ENCODE measurements at places on chromosomes 16 and 17.

DNA sequence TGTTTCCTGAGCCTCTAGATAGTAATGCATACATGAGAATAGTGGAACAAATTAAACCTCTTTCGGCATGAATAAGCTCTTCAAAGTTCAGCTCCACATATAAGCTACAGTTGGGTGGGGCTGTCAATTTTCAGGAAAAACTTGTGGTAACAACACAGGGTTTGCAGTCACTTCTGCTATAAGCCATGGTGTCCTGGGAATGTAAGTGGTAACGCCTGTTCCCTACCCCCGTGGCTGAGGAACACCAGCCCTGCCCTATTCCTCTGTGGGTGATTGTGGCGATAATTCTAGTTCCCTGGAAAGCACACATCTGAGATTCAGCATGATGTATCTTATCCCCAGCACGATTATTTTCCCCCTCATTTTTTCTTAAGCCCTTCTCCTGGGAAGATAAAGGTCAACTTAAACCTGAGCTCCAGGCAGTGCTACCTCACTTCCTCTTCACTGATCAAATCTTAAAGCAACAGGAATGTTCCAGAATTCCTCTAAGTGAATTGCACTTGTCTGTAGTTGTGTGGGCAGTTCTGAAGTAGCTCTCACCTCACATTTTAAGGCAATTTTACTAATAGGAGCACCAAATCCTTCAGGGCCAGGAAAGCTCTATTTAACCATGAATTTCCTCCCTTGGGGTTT is 500.7 kb upstream of the HSBP1 start:
- no peak for DNase-seq

- no peak for DNase-seq
These were observed 26.6 kb upstream of the GINS3 start for GRCh38 chr16:58365623-58366022.

GRCh38 chr17:68909066-68909465 is 46.1 kb downstream of the ABCA8 start:
- DNase-seq = peak; percentile 86

DNA sequence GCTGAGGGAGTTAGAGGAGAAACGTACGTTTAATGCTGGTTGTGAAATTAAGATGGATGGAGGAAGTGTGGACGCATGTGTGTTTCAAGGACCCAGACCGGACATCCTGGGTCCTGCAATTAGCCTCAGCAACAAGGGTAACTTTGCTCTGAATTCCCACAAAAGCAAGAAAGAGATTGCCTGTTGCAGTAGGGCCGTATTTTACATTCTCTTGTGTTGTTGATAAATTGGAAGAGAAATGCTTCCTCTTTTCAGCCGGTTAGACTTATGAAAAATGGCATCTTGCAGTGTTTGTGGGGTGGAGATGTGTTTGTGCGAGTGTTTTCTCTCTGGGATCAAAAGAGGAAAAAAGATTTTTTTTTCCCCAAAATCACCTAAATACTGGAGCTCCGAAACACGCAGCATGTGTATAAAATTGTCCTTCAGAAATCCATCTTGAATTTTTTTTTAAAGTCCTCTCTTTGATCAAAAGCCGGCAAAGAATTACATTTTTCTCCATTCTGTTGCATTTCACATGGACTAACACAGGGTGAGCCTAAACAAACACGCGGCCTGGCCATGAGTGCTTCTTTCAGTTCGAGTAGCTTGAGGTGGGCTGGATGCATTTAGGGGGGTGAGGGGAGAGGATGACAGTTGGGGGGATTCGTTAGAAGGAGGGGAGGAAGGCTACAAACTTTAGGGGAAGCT is 251.6 kb downstream of the C16orf95 start:
- DNase-seq = no peak

- DNase-seq = no peak
These were observed 7.9 kb downstream of the LITAFD start for GRCh38 chr16:8889893-8890548.

Measured in HFF-Myc (cell line).